Small intestine (tissue), 16 donors: ENCODE measurements at places on chromosomes 6 and 20. TPM values are rescaled to one million over a fixed set of nuclear protein-coding genes. Genes with fewer than 3 reads are reported as not detected.

BANF2 gene
- not detected for polyA plus RNA-seq

- H3K27ac ChIP-seq: no peak overlapping the region
- no peaks in the 10 kb centered on the region for H3K36me3 ChIP-seq
- H3K4me1 ChIP-seq: no peaks in the 10 kb centered on the region
Observed at GRCh38 chr6:20688710-20689500, 154.6 kb downstream of the CDKAL1 start.

GRCh38 chr6:129320892-129321291, 389.1 kb downstream of the ARHGAP18 start:
- H3K27me3 ChIP-seq: no peaks in the 10 kb centered on the region
- H3K4me3 ChIP-seq: no peak overlapping the region
- no peak for DNase-seq
- H3K36me3 ChIP-seq: no peaks in the 10 kb centered on the region
- no peak overlapping the region for H3K27ac ChIP-seq

GRCh38 chr6:137700751-137701477, 166.1 kb upstream of the TNFAIP3 start:
- no peaks in the 10 kb centered on the region for H3K27me3 ChIP-seq
- H3K4me1 ChIP-seq: peaks cover 6% of the 10 kb centered on the region
- no peak overlapping the region for H3K27ac ChIP-seq
- H3K4me3 ChIP-seq: no peak overlapping the region
- no peaks in the 10 kb centered on the region for H3K36me3 ChIP-seq

GRCh38 chr6:85041376-85041775, 277.0 kb upstream of the TBX18 start:
- no peaks in the 10 kb centered on the region for H3K36me3 ChIP-seq
- no peak overlapping the region for H3K27ac ChIP-seq
- H3K4me1 ChIP-seq: no peaks in the 10 kb centered on the region
- no peak overlapping the region for H3K4me3 ChIP-seq
- H3K27me3 ChIP-seq: no peaks in the 10 kb centered on the region
